Neural crest cell (in vitro differentiated cells): ENCODE measurements at places on chromosomes 2 and 18.

DNA sequence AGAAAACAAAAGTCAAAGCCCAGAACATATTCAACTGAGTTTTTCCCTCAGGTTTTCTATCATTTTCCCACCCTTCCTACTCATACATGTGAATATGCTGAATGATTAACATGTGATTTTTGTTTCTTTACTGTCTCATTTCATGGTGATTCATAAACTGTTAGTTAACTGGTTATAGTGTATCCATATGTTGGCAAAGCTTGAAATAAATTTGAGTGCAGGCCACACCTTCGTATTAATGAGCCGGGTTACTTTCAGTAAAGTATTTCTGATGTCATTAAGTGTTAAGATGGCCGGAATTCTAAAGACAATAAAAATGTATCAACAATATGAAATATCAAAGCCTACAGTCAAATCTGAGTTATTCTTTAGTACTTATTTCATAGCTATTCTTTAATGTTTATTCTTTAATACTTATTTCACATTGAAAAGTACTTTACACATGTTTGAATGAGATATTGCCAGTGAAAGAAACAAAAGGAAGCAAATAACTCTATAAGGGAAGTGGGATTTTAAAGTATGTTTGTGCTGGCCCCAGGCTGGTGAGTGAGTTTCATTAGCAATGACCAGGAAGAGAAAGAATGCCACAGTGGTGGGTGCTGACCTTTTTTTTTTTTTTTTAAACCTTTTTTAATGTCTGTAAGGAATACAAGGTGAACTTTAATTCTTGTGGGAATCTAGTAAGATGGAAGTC is 178.6 kb downstream of the NEDD4L start:
- no peak for DNase-seq

DNA sequence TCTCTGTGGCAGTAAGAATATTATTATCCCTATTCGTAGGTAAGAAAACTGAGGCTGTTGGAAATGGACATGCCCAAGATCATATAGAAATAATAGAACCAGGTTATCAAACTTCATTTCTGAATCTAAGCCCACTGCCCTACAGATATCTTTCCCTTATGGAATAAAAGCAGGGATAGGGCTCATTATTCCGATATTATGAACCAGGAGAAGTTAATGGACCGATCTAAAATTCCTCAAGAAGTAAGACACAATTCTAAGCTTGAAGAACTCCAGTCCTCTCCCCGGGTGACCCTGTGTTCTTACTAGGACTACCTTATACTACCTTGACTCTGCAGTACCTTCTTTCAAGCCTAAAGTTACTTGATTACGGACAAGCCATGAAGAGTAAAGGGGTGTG is 8.4 kb upstream of the MYCN start:
- no peak for DNase-seq

GRCh38 chr2:21804151-21804550 is 680.4 kb downstream of the TDRD15 start:
- no peak for DNase-seq

DNA sequence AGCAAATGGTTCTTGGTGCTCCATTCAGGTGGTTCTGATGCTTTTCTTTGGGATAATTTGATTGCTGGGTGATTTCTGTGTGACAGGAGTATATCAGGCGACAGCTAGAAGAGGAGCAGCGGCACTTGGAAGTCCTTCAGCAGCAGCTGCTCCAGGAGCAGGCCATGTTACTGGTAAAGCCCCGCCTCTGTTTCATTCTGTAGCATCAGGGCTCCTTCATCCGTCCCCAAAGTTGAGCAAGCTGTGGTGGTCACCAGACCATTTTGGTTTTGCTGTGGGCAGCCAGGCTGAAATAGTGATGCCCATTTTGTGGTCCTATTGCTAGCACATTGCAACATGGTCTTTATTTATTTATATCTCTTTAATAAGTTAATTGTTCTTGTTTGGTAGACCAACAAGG is 132.8 kb upstream of the IL1R2 start:
- no peak for DNase-seq

GRCh38 chr2:223901854-223902253 is 43.3 kb downstream of the WDFY1 start:
- no peak for DNase-seq

DNA sequence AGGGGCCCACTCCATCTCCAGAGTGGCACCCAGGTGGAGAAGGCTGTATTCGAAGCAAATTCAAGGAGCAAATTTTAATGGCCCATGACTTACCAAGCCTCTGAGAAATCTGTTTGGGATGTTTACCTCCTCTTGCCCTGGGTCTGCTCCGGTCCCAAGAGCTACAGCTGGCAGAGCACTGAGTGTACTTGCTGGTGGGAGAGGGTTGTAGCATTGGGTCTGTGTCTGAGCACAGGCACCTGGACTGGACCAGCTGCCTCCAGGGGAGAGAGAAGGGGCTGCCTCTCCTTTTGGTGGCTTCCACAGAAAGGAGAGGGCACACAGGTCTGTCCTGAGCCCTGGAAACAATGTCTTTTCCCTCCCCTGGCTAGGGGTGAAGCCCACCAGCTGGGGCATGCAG is 9.8 kb downstream of the EN1 start:
- no peak for DNase-seq

- DNase-seq, result no peak
These were observed 265.4 kb downstream of the TRIB2 start for GRCh38 chr2:12982149-12982584.

GRCh38 chr2:112239862-112240261 is 15.0 kb downstream of the ZC3H8 start:
- DNase-seq, result no peak

DNA sequence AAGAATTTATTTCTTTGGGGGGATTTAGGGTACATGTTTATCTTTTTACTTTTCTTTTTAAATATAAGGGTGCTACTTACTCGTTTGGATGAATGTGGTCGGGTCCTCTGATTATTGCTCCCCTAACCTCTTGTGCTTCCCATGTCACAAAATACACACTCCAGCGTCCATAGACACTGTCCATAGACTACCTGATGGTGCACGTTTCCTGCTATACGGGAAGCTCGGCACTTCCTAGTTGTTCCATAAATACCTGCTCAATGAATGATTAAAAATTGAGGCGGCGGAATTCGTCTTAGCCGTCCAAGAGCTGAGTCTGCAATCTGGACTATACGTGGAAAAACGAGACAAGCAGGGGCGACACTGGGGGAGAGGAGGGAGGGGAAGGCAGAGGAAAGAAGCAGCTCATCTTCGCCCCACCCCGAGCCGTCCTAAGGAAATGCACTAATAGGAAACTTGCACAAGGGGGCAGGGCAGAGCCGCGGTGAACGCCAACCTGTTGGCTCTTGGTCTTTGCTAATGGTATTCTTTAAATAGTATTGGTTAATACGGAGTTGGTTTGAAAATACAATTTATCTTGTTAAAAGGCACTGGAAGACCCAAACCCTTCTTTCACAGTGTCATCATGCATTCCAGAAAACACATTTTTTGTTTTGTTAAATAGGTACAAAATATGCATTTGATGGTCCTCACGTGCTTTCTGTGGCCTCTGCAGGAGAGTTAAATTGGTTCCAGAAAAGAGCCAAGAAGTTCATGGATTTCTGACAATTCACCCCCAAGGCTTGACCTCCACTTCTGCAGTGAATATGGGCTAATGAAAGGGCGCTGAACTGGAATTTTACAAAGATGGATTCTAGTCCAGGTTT is 73.0 kb upstream of the KCTD1 start:
- peak; percentile 41 for DNase-seq

DNA sequence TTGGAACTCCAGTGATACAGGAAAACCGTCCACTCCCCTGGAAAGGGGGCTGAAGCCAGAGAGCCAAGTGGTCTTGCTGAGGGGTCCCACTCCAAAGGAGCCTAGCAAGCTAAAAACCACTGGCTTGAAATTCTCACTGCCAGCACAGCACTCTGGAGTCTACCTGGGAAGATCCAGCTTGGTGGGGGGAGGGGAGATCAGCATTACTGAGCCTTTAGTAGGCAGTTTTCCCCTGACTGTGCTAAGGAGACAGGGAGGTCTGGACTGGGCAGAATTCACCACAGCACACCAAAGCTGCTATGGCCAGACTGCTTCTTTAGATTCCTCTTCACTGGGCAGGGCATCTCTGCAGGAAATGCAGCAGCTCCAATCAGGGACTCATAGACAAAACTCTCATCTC is 510.7 kb upstream of the LRRTM1 start:
- no peak for DNase-seq

- no peak for DNase-seq
These were observed 52.4 kb downstream of the ADI1 start for GRCh38 chr2:3466966-3467365.

- DNase-seq, result no peak
These were observed 121.4 kb downstream of the ZNF236 start for GRCh38 chr18:76943542-76944339.

DNA sequence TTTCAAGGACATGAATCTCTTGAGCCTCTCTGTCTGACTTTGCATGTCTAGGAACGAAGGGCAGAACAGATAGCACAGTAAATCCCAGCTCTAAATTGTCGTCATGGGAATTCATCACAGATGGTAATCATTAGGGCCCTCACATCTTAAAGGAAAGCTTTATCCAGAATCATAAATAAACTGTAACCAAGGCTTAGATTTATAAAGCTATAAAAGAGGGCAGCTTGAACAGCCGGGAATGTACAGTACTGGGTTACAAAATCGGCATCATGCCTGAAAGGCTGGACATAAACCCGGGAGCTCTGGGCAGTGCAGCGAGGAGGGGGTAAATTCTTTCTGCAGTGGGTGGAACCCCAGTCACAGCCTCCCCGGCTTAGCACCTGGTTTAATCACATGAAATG is 144.4 kb downstream of the GFPT1 start:
- no peak for DNase-seq

- peak; percentile 52 for DNase-seq
These were observed 572 bp upstream of the ZNF516 start for GRCh38 chr18:76495435-76496193.

DNA sequence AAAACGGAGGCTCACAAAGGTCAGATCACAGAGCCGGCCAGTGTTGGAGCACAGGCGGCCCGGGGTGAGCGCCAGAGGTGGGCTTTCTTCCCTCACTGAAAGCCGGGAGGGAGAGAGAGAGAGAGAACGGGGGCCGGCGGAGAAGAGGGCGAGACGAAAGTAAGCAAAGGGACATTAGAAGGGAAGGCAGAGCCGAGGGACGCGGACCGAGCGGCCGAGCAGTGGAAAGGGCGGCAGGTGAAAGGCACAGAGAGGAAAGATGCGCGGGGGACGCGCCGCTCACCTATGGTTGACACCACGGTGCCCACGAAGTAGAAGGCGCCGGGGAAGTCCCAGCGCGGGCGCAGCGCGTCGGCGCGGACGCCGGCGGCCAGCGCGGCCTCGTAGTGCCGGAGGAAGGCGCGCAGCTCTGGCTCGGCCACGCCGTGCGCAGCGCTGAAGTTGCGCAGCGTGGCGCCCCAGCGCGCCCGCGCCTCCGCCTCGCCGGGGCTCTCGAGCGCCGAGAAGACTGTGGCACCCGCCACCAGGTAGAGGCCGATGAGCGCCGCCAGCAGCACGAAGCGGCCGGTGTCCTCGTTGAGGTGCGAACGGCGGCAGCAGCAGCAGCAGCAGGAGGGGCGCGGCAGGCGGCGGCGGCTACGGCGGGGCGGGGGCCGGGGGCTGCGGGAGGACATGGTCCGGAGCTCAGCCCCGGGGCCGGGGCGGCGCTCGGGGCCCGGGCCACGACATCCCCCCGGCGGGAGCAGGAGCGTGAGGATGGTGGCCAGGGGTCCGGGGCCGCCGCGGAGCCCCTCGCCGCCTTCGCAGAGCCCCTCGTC is 166.9 kb downstream of the MSH2 start:
- DNase-seq, result peak; percentile 5

GRCh38 chr2:1744446-1745170 is at the start of gene PXDN:
PXDN (minus strand) TSS chr2:1744515; CDS start chr2:1744455, 60 bp downstream.
- peak; percentile 57 for DNase-seq

DNA sequence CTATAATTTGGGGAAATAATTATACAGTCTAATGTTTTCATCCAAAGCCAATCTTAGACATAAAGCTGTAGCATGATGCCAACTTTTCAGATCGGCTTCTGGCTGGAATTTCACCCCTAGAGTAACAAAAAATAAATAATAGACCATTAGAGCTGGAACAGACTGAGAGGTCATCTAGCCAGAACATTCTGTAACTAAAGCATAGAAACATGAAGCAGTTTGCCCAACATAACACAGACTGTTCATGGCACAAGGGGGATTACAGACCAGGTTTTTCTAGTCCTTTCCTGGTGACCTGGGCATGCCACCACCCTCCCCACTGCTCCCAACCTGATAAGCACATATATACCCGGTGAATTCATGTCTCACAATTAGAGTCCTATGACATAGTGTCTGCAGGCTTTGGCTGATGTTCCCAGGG is 116.4 kb upstream of the PPP1CB start:
- DNase-seq, result no peak

DNA sequence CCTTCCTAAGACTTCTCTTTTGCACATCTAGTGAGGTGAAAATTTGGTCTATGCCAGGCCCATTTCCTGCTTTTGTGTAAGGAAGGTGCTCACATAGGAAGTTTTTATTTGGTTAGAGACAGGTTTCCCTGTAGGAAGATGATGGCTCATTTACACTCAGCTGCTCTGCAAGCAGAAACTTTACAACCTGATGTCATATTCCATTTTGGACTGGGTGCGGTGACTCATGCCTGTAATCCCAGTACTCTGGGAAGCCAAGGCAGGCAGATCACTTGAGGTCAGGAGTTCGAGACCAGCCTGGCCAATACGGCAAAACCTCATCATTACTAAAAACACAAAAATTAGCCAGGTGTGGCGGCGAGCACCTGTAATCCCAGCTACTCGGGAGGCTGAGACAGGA is 35.8 kb downstream of the CASP10 start:
- no peak for DNase-seq

DNA sequence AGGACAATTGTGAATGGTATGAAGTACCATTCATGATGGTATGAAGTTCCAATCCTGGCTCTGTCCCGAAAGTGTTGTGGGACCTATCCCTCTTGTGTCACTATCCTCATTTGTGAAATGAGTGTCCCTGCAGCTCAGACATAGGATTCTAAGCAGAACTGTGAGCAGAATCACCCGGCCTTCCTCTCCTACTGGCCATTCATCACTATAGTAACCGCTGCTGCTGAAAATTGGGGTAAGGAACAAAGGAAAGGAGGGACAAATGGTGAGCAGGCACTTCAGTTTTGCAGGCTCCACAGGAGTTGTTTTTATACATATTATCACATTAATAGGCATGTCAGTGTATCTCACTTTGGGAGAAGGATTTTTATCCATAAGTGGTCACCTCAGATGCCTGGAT is 27.4 kb downstream of the SMYD1 start:
- no peak for DNase-seq

DNA sequence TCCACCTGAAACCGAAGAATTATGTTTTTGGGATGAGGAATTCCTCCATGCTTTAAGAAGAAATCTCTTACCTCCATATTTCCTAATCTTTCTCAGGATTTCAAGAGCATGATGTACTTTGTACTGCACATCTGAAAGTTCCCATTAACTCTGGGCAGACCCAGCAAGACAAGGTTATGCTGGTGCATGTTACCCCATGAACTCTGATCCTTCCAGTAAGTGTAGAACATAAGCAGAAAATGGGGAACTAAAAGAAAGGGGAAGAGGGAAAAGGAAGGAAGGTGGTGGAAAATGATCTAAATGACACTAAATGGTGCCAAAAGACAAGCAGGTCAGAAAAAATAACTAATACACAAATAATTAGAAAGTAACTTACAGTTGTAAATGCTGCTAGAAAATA is 50.7 kb downstream of the STRN start:
- DNase-seq, result no peak
